ENCODE measurements at places on chromosomes 12 and 14.

DNA sequence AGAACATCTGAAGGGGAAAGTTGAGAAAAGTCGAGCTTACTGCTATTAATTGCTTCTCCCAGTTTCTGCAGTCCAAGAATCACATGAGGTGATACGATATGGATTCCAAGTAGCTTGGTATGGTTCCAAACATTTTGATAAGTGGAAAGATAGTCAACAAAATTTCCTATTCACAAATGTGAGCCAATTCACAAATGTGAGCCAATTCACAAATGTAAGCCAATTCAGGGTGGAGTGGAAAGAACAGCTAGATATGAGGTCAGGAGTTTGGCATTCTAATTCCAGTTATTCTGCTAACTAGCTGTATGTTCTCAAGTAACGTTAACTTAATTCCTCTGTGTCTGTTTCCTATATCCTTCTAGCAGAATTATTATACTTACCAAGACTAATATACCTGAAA lies 37.6 kb upstream of the DHRS4 start:
- DNase-seq = no peak

DNA sequence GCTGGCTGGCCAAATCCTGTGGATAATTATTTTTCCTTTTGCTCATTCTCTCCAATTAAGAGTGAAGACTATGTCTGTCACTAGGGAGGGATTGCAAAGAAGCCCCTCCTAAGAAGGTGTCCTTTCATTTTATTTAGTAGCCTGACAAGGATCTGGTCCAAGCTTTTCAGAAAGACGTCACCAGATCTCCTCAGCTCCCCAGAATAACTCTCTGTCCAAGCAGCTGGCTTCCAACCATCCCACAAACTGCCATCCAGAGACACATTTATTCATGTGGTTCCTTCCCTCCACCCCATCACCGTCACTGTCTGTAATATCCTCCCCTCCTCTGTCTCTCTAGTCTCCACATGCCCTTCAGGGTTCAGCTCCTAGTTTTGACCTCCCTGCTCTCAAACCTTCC lies 69.9 kb downstream of the PPM1H start:
- DNase-seq = no peak

GRCh38 chr14:100341301-100342031 lies 18.3 kb downstream of the SLC25A47 start:
- no peak for DNase-seq

GRCh38 chr14:46989566-46989965 lies 338.0 kb upstream of the RPL10L start:
- DNase-seq = no peak

DNA sequence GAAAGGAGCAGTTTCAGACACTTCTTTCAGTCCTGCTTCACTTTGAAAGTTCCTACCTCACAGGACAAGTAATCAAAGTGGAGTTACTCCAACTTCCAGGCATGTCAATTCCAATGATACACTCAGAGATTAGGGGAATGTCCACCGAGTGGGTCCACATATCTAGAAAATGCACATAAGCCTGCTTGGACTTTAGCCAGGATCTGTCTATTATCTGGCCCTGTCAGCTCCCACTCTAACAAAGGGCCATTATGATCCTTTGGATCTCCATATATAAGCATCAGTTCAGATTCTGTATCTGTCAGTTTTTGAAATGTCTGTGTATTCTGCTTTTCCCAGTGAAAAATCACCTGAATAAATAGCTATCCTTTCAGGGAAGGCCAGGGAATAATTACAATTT lies 112.9 kb upstream of the ATXN7L3B start:
- no peak for DNase-seq

DNA sequence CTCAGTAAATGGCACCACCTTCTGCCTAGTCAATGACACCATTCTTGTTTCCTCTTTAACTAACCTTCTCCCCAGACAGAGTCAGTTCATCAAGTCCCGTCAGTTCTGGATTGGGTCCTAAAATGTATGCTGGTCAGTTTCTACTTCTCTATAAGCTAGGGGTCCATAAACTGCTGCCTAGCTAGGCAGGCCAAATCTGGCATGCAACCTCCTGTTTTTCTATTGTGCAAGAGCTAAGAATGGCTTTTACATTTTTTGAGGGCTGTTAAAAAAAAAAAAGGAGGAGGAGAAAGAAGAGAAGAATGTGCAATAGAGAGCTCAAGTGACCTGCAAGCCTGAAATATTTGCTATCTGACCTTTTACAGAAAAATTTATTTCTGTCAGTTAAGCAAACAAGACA lies 6.4 kb upstream of the TMED10 start:
- no peak for DNase-seq

- no peak for DNase-seq
Observed at GRCh38 chr14:56759633-56760032, 50.6 kb downstream of the OTX2 start.

DNA sequence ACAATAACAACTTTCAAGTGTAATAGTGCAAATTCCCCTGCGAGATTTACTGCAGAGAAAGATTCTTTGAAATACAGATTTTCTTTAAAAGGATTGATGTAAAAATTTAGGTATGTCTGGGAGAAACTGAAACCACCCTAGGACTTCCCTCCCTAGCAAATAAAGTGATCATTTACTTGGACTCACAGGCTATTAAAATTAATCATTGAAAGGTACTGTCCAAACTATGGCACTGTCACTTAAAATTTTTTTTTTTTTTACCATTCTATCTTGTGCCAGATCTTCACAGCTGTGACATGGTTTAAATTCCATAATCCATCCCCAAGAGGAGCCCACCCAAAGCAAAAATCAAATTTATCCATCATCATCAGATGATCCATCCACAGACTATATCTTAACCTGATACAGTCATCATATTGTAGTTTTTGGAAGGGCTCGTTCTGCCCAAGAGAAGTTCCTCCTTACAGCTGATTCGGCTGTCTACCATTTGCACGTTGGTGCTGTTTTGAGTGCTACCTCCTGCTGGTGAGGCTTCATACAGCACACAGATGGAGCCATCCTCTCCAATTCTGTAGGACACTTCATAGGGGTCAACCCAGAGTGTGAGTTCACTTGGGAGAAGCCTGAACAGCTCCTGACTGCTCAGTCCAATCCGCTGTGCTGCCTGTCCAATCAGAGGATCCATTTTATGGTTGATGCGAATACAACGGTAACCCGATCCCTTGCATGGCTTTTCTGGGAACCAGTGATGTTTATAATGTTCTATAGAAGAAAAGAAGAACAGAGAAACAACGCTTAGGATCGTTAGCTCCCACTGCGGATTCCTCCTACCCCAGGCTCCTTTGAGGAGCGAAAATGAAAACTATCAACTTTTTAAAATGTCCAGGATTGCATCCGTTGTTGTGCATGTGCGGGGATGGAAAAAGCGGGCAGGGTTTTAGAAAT lies 1.7 kb downstream of the BTG1 start:
- peak; percentile 78 for DNase-seq

- DNase-seq = no peak
Observed at GRCh38 chr12:91432089-91432488, 249.5 kb upstream of the DCN start.

- no peak for DNase-seq
Observed at GRCh38 chr12:30823156-30823699, 68.5 kb upstream of the CAPRIN2 start.

GRCh38 chr12:50196537-50196936 lies 29.4 kb upstream of the CERS5 start:
- no peak for DNase-seq

DNA sequence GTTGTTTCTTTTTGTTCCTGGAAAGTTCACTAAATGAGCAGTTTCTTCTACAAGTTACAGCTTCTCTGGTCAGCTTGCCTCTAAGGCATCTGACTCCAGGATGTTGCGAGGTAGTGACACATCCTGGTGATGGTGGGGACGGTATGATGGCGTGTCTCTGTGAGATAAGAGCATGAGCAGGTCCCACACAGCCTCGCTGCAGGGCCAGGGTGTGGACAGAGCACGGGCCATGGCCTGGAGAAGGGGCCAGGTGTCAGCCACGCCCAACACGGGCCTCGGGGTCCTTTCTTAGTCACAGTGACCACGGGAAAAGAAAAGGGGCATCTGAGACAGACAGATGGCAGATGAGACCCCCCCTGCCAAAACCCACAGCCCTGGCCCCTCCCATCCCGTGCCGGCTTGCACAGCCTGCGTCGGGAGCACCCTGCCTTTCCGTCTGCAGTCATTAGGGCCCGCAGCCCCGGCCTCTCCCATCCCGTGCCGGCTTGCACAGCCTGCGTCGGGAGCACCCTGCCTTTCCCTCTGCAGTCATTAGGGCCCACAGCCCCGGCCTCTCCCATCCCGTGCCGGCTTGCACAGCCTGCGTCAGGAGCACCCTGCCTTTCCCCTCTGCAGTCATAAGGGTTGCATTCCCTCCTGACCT lies 79.3 kb upstream of the DYNC1H1 start:
- DNase-seq = no peak
